ENCODE measurements at places on chromosomes 5 and 9.
A peak's percentile ranks its signal among the peaks of the same experiment; 100 is the strongest.

DNA sequence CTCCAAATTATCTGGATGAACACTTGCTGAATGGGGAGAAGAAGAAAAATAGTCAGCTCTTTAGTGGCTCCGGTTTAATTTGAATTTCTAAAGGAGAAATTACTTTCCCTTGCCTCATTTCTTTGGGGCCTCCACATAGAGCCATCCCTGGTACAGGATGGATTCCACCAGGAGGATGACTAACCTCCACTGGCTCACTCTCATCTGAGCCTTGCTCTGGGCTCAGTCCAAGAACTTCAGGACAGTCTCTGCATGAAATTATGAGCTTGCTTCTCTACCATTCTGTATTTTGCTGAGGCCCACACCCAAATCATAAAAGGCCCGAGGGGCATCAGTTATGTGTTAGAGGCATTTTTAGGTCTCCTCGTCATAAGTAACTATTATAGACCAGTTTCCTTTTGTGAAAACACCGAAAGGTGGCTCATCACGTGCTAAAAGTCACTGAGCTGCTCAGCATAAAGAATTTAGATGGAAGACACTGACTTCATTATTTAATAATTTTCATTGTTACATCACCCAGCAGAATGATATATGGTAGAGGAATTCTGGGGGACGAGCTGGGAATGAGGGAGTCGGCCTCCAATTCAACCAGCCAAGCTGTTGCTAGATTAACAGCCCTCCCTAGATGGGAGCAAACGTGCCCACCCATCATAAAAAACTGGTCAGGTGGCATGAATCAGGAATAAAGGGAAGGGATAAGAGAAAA is 222.1 kb downstream of the TARS1 start:
- DNase-seq: no peak

DNA sequence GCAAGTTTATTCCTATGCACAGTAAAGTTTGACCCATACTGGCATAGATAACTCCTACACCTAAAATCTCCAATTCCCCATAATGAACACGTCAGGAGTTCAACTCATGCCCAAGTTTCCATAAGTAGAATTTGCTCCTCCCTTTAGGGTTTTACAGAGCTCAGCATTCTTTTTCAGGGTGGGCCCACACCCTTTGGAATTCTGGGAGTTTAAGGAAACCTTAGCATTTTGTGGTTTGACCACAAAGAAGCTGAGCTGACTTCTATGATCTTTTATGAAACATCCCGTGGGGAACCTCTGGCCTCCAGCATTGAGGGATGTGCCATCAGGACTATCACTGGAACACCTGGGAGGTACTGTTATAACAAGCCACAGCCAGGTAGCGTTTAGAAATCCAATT is 220.6 kb upstream of the MAP3K1 start:
- DNase-seq: no peak

DNA sequence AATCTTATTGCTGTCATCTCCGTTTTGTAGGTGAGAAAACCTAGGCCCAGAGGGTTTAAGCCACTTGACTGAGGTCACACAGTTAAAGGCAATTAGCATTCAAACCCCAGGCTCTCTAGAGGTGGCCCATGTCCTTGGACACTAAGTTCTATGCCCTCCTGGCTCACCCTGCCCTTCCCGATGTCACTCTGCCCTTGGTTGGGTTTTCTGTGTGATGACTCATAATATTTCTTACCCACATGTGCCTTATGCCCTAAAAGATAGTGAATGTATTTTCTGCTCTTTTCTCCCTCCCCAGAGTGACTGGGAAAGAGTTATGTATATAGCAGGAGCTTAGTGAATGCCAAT is 174.5 kb upstream of the PITX1 start:
- no peak for DNase-seq

DNA sequence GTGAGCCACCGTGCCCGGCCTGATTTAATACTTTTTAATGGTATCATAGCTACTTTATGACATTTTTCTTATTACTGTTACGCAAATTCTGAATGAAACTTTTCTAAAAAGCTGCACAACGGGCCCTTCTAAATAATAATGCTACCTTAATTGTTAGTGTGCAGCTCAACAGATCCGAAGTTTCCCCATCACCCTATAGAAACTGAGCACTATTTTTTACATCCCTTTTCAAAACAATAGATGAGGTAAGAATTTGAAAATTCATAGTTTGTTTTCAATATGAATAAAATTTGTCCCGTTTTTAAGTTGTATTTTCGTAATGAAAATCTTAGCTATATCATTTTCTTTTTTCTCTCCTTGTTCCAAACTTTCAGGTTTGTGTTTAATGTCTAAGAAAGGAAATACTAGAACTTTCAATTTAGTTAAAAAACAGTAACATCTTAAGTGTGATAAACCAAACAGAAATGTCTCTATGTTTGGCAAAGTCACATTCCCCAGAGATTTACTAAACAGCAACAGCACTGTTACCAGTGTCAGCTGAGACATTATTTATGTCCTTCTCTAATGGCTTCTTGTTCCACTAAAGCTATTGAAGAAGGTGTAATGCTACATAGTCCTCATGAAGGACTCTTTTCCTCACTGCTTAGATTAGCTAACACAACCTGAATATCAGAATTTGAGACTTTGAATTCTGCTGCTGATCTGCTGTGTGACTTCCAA is 22.9 kb downstream of the KIF2A start:
- DNase-seq: no peak

- DNase-seq: no peak
Observed at GRCh38 chr5:88952344-88952743, 69.4 kb upstream of the MEF2C start.

DNA sequence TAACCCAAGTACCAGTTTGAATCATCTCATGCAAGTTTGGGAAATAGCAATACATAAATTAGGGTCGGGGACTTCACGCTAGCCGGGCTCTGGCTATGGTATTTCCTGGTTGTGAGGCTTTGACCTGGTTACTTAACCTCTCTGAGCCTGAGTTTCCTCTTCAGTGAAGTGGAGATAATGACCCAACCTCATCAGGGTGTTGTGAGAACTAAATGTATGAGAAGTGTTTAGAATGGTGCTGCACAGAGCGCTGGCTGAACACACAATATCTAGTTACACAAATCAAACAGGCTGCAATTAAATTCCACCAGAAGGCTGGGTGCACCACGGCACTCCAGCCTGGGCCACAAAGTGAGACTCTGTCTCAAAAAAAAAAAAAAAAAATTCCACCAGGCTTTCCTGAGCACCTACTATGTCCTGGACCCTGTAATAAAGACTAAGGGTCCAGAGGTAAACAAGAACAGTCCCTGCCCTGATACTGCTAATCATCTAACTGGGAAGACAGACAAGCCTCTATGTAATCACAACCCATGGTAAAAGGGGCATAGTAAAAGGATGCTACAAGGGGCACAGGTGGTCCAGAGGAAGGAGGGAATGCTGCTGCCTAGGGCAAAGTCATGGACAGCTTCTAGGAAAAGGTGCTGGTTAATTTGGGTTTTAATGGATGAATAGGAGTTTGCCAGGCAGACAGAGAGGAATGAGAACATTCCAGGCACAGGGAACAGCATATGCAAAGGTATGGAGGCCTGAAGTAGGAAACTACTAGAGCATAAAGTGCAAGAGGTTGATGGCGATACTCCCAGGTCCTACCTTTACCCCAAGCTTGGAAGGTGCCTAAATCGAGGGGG is 27.7 kb downstream of the DUSP1 start:
- no peak for DNase-seq

DNA sequence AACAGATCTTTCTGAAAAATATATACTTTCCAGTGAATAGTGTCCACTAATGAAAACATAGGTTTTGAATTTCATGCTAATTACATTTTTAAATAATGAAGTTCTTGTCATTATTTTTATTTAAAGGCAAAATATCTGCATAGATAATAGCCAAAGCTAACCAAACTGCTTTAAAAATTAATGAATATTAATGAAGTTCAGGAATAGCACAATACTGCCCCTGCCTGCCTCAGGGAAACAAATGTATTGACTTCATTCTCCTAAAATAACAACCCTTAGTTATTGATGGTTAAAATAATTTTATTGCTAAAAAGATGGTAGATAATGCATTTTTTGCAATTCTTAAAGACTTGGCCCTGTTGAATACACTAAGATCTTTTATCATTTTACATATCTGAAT is 103.6 kb upstream of the SSBP2 start:
- DNase-seq: no peak

- peak; percentile 62 for DNase-seq
Observed at GRCh38 chr9:7081065-7081600, 323.4 kb downstream of the KDM4C start.

DNA sequence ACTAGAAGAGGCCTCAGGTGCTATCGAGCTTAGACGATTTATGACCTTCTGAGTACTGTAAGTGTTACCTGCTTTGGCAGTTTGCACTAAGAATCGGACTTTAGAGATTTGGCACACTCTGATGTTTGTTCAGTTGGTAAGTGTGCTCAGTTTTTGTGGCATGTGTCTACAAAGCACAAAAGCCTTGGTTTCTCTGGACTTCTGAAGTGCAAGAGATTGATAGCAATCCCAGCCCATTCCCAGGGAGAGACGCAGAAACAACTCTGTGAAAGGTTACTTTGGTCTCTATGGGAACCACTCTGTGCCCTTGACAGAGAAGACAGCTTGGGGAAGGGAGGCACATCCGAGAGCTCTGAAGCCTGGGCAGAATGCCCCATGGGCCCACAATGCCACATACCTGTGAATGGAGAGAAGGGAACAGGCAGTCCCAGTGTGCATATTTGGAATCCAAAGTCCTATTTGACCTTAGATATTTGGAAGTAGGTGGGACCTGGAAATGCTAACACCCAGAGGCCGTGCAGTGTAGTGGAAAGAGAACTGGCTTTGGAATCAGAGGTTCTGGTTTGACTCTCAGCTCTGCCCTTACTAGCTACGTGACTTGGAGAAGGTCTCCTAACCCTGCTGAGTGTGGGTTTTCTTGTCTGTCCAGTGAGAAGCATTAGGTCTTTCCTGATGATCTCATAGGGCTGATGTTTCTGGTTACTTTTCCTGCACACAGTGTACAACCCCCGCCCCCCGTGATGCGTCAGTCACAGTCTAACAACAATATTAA is 194.3 kb upstream of the VLDLR start:
- DNase-seq: no peak

DNA sequence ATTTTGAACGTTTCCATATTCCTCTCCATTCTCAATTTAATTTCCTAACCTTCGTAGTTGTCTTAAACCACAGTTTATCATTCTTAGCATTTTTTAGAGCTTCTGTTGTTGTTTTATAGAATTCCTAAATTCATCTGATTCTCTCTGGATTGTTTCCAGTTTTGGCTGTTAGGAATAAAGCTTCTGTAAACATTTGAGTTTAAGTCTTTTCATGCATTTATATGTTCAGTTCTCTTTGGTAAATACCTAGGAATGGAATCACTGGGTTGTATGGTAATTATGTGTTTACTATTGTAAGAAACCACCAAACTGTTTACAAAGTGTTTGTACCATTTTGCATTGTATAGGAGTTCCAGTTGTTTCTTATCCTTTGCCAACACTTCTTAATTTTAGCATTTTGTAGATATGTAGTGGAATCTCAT is 29.7 kb downstream of the GPR21 start:
- no peak for DNase-seq

GRCh38 chr5:61389609-61390008 is 57.6 kb downstream of the ZSWIM6 start:
- DNase-seq: no peak

DNA sequence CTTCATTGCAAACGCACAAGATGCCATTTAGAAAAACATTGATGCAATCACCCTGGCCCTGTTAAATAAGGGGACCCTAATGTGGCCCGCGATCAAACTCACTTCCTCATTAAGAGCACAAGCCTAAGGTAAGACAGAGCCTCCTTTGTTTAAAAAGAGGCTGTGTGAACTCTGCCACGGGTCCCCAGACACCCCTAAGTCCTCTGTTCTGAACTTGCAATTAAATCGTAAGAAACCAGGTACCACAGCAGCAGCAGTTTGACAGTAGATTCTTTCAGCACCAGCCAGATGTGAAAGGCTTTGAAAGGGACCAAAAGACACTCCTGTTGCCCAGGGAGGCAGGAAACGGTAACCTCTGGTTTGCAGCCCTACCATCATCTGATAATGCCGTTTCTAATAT is 346.3 kb downstream of the TMEM167A start:
- no peak for DNase-seq

DNA sequence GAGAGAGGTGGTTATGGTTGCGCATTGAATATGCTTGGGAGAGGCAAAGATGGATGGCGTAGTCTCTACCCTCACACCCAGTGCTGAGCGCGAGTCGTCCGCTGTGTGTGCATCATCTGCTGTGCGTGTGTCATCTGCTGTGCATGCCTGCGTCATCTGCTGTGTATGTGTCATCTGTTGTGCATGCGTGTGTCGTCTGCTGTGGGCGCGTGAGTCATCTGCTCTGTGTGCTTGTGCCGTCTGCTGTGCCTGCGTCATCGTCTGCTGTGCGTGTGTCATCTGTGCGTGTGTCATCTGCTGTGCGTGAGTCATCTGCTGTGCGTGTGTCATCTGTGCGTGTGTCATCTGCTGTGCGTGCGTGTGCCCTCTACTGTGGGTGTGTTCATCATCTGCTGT is 68.0 kb upstream of the IRX4 start:
- DNase-seq: no peak

Measured in MV-4-11 (cell line).